Mesothelial cell of epicardium (in vitro differentiated cells): ENCODE measurements at places on chromosomes 6 and 20. TPM values are rescaled to one million over a fixed set of nuclear protein-coding genes. Genes with fewer than 3 reads are reported as not detected.

- no peak for DNase-seq
Observed at GRCh38 chr20:32153771-32154170, 44.3 kb downstream of the TM9SF4 start.

DNA sequence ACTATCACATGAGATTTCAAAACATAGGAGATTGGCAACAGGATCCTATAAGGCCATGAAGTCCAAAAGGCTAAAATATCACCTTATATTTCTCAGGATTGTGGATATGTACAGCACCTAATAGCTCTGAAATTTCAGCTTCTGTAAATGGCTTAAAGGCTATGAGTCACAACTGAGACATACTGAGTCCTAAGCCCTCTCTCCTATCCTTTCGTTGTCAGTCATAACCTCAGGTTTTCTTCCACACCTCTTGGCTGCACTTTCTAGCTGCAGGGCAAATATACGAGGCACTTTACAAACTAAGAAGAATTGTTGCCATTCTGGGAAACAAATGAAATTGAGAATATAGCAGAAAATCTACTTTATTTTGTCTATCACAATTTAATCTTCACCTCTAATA is 969.9 kb upstream of the EPHA7 start:
- no peak for DNase-seq

DNA sequence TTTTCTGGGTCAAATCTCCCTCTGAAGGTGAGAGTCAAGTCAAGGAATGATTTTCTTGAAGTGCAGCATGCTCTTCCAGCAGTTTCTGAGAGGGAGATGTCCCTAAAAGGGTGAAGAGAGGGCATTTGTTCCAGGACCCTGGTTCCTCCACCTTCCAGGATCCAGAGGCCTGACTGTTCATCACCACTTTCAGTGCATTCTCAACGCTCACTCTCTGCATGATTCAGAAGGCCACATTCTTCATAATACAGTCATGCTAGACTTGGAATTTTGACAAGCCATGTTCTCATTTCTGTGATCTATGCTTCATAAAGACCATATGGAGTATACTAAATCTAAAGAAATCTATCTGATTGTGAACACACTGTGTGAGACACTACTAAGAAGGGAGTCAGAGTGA is 85.1 kb downstream of the PDE7B start:
- no peak for DNase-seq

GRCh38 chr20:40278673-40279072 is 410.4 kb downstream of the MAFB start:
- DNase-seq, result no peak

DNA sequence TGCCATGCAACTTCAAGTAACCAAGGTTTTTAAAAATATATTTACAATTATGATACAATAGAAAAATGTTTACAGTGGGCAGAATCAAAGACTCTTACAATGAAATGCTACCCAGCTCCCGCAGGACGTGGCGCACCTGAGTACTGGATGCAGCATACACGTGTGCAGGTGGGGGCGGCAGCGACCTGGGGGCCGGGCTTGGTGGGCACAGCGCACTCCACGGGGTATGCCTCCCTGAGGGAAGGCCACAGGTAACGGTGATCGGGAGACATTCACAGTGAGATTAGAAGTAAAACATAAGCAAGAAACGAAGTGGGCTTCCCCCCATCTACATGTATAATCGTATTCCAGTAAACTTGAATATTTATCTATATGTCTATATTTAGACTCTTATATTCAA is 54.2 kb downstream of the WDR27 start:
- no peak for DNase-seq

The ADGB gene
- not detected in 3 replicates for total RNA-seq

The TRIM15 gene
- not detected in 3 replicates for total RNA-seq
